ENCODE measurements at places on chromosomes 5 and 9. TPM values are rescaled to one million over a fixed set of nuclear protein-coding genes. Genes with fewer than 3 reads are reported as not detected.

The IFNA2 gene
- total RNA-seq = not detected

GRCh38 chr9:130294664-130295063 is 29.1 kb downstream of the HMCN2 start:
- no peak for DNase-seq

The CATSPER3 gene
- total RNA-seq = not detected

DNA sequence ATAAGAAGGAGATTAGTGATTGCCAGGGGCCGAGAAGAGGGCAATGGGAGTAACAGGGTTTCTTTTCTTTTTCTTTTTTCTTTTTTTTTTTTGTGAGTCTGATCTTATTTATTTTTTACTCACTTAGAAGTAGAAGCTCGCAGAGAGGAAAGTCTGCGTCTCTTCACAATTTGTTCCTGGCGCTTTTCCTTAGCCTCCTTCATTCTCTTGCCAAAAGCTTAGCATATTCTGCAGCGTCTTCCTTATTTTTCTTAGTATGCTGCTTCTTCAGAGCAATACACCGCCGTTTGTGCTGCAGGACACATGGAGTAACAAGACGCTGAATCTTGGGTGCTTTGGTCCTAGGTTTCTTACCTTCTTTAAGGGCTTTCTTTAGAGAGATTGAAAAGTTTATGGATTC is 30.3 kb upstream of the DENND4C start:
- DNase-seq = no peak

The TIGD6 gene
- 1.4 TPM for total RNA-seq

- no peak for DNase-seq
Measured at GRCh38 chr9:87498811-87499360, 1.2 kb downstream of the DAPK1 start.

The INSL4 gene
- total RNA-seq = not detected

GRCh38 chr5:168052686-168053085 is 238.8 kb upstream of the WWC1 start:
- DNase-seq = no peak

The FCN2 gene
- total RNA-seq = not detected

GRCh38 chr5:143916451-143916850 is 104.5 kb downstream of the HMHB1 start:
- no peak for DNase-seq

The NUP155 gene
- total RNA-seq = 24.2 TPM

The PKD2L2 gene
- not detected for total RNA-seq

DNA sequence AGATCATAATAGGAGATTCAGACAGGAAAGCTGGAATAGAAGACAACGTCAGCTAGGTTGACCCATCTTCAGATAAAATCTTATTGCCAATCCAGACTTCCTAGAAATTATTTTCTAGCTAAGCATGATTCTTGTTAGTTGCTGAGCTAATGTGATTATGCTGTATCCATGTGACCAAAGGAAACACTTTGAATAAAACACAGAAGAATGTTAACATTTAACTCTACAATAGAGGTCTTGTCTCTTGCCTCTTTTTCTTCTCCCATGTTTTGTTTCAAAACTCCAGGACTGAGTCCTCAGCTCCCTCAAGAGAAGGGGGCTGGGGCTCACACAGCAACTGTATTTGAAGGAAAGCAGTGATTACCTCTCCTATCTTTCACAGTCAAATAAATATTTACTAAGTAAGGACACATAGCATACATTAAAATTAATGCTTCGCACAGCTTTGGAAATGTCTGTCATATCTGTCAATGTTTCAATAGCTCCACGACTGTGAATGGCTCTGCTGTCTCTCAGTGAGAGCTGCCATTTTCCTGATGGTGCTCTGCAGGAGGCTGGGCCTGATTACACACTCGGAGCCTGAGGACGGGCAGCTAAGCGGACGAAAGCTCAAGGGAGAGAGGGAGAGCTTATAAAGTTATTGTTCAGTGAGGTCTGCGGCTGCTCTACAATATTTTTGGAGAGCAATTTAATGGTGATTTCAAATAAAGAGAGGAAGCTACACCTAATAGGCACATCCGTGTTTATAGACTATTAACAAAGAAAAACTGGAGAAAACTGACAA is 64.8 kb upstream of the ZNF462 start:
- no peak for DNase-seq

The SLIT3 gene
- total RNA-seq = 37.4 TPM

GRCh38 chr5:121719255-121719654 is 132.4 kb upstream of the FTMT start:
- no peak for DNase-seq

The ENTPD8 gene
- total RNA-seq = not detected

DNA sequence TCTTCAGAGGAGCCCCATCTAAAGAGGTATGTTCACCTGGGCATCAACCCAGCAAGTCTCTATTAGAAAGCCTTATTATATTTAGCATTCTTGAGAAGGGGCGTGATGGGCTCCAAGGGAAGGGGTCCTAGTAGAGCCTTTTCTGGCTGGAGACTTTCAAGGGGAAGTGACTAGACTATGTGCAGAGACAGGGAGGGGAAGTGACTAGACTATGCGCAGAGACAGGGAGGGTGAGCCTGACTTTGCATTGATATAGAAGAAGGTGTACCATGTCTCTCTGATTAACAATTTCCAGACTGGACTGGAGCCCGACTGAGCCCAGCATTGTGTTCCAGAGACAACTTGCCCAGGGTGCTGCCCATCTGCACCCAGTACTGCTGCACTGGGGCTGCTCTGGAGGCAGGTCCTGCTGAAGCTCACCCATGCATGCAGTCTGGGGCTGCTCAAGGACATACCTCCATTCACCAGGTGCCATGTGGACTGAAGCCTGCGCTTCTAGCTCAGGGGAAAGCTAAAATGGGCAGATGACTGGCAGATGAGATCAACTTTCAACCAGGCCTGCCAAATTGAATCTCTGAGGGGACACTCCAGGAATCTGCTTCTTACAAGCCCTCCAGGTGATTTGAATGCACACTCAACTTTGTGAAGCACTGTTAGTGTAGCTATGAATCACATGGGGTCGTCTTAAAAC is 83.0 kb upstream of the GNA14 start:
- no peak for DNase-seq

DNA sequence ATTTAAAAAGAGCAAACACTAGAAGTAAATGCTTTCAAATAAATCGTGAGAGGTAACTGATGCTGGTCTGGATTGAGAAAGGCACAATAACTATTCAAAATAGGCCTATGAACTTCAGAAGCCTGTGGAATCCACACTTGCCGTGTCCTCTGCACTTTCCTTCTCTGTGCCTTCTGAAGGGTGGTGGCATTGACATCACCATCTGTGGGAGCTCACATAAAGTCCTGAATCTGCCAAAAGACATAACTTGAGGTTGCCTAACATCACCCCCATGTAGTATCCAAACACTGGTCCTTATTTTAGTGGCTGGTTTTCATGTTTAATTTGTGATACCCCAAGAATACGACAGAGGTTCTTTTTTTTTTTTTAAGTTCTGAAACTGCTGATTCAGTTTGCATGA is 59.8 kb downstream of the IRF1 start:
- DNase-seq = no peak
